ENCODE measurements at places on chromosomes 2 and 18.

- DNase-seq, result no peak
These were observed 86.4 kb downstream of the GCA start for GRCh38 chr2:162430323-162430722.

- DNase-seq, result no peak
These were observed 61.8 kb downstream of the COMMD1 start for GRCh38 chr2:61967262-61967661.

GRCh38 chr2:54613386-54613785 lies 110.1 kb upstream of the EML6 start:
- DNase-seq, result no peak

- no peak for DNase-seq
These were observed 26.3 kb downstream of the KIF3C start for GRCh38 chr2:25955869-25956535.

GRCh38 chr2:150280231-150280630 lies 207.2 kb downstream of the RND3 start:
- no peak for DNase-seq

GRCh38 chr18:26746826-26747475 lies 118.6 kb downstream of the AQP4 start:
- no peak for DNase-seq

DNA sequence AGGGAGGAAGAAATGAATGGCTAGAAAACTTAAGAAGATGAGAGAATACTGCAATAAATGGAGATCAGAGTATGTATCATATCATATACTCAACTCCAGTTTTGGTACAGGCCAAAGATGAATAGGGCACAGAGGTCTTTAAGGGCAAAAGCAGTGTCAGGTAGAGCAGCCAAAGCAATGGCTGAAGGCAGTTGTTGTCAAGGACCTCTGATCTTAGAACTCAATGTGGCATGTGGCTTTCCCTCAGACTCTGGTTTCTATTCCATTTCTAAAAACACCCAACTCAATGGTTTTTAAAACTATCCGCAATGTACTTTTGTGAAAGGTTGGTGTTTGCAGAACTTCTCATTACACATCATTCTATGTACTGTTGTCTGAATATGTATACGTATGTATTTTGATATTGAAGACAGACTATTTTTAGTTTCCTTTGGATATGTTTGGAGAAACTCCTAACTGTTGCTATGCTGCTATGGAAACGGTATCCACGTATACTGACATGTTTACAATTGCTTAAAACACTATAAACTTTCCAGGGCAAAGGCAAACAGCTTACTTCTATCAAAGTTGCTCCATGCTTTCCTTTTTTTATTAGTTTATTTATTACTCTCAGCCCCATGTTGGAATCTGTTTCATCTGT lies 58.1 kb upstream of the PELI1 start:
- no peak for DNase-seq

DNA sequence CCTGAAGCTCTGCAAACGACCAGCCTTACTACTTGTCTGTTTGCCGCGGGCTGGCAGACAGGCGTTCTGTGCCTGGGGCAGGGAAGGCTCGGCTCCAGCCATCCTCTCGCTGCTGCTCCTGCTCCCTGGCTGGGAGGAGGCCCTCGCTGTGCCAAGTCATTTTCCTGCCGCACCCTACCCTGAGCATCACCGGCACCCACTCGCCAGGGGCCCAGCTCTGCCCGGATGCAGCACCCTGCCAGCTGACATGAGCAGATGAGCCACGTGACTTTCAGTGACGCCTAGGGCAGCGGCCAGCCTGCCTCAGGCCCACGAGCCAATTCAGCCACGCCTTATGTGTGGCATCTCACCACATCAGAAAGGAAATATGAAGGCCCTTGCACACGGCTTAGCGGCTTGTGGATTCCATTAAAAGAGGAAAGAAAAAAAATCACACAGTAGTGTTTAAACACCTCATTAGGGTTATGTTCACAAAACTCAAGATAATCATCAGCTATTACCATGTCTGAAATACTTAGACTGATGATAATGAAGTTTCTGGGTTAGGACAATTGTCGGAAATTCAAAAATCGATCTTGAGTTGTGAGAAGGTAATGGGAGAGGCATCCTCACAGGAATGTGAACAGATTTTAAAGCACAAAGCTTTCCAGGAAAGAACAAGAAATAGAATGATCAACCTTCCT lies 250.5 kb downstream of the TWIST2 start:
- no peak for DNase-seq

GRCh38 chr2:111627256-111627655 lies 256.7 kb downstream of the ANAPC1 start:
- DNase-seq, result no peak

DNA sequence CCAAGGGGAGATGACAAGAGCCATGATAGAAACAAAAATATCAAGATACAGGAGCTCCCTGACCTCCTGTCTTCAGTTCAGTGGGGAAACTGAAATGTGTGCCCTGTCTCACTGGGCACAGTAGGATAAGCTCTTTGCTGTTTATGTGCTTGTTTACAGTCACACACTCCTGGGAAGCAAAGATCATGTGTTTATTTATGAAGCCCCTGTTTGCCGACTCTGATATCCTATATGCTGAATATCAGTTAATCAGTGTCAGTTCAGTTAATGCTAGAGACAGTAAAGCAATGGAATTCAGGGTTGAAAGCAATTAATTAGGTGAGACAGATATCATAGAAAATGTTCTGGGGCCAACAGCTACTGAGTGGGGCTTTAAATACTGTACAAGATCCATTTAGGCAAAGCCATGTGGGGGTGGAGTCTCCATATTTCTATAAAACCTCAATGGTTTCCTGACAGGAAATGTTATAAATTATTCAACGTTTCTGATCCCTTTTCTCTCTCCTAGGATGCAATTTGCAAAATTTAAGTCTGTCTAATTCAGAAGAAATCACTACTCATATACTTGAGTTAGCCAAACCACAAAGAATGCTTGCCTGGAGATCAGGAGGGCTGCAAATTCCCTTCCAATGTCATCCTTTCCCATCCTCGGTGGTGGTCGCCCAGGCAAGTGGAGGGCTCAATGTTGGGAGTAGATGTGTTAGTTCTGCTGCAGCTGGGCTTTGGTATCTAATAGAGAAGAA lies 551.3 kb downstream of the CMPK2 start:
- DNase-seq, result no peak

GRCh38 chr2:48148841-48149430 lies 242.6 kb upstream of the FBXO11 start:
- no peak for DNase-seq

GRCh38 chr18:27400001-27400400 lies 214.9 kb upstream of the CHST9 start:
- no peak for DNase-seq

DNA sequence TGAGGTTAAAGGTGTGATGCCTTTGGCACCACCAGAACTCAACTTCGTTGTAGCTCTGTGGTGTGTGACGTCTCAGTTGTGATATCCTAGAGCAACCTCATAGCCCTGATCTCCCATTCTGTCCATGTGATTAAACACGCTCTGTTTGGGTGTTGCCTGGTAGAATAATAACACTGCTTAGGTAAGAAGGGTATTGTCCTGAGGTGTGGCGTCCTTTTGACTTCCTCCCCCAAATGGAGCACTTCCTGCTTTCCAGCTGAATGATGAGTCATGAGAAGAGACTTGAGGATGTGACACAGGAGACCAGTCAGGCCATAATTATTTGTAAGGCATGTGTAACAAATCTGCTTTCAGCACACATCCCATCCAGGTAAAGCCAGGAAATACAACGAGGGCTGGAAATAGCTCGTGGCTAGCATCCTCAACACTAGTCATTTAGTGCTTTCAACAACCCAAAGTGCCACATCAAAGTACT lies 100.7 kb downstream of the RAPGEF4 start:
- no peak for DNase-seq

DNA sequence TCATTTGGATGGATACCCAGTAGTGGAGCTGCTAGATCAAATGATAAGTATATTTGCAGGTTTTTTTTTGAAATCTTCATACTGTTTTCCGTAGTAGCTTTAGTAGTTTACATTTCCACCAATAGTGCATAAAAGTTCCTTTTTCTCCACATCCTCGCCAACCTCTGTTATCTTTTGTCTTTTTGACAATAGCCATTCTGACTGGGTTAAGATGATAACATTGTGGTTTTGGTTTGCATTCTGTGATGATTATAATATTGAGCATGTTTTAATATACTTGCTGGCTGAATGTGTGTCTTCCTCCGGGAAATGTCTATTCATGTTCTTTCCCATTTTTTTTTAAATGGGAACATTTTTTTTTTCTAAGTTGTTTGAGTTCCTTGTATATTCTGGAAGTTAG lies 260.0 kb downstream of the GULP1 start:
- DNase-seq, result no peak

GRCh38 chr18:43863180-43863579 lies 585.9 kb upstream of the SYT4 start:
- DNase-seq, result no peak

DNA sequence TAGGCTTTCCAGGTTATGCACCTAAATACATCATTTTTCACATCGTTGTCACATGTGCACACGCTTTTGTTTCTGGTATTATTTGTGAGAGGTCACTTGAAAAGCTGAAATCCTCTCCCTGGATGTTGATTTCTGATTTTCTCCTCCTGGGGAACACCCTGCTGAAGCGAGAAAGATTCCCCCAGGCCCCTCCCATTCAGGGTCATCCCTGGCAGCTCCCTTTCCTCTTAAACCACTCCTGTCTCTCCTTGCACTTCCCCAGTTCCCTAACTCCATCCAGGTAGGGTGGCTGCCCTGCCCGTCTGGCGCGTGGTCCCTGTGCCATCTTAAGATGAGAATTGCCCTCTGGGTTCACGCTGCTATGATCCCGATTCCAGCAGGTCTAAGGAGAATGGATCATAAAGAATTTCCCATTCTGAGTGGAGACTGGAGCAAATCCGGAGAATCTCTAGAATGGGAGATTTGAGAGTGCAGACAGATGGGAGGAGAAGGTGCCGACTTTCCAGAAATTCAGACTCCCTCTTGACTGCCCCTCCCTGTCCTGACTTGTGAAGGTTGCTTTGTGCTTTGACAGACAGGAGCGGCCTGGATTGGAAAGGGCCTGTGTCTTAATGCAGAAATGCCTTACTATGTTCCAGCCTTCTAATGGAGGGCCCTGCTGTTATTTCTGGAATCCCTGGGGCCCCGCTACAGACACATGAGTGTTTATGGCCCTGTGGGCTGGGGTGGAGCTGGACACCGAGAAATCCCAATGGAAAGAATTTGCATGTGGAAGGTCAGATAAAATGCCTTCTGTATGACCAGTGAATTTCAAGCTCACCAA lies 1.3 kb upstream of the YWHAQ start:
- no peak for DNase-seq

DNA sequence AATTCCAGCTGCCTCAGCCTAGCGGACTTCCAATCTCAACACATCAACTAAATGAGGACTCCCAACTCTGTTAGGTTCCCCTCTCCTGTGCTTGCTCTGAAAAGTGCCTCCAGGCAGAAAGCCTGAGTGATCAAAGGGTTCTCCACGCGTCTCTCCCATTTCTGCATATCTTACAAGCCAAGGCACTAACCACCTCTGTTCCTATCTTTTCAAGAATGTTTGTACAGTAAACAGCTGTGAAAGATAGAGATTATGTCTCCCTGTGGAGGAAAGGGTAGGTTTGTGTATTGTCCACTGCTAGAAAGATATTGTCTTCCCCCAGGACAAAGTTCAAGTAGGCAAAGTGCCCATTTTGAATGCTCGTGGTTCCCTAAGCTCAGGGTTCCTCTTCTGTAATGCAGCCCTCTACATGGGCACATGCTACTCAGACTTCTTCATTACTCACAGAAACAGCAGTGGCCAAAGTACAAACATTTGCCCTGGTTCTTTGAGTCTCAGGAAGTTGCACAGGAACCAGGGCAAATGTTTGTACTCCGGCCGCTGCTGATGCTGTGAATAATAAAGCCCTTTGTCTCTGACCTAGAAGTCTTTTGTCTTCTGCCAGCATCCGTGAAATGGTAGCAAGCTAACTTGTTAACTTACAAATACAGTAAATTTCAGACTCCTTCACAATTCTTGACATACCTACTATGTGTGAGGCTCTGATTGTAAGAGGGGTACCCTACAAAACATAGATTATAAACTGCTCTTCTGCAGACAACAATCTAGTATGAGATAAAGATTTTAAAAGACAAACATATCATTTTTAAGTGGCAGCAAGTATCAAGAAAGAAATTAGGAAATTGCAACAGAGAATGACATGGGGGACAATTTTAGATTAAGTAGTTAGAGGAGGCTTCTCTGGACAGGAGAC lies 44.5 kb downstream of the PKDCC start:
- no peak for DNase-seq

DNA sequence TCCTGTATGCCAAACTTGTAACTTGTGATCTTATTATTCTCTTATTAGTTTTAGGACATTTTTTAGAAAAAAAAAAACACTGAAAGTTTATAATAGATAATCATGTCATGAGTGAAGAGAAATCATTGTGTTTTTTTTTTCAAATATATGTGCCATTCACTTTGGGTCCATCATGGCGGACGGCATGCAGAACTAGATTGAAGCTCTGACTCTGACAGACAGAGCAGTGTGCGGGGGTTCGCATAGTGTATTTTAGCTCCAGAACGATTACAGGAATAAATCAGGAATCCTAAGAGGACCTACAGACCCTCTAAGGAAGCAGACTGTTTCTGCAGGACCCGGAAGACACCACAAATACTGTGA lies 484.4 kb upstream of the REG3G start:
- no peak for DNase-seq

GRCh38 chr18:62778976-62779869 lies 63.9 kb downstream of the PHLPP1 start:
- no peak for DNase-seq

DNA sequence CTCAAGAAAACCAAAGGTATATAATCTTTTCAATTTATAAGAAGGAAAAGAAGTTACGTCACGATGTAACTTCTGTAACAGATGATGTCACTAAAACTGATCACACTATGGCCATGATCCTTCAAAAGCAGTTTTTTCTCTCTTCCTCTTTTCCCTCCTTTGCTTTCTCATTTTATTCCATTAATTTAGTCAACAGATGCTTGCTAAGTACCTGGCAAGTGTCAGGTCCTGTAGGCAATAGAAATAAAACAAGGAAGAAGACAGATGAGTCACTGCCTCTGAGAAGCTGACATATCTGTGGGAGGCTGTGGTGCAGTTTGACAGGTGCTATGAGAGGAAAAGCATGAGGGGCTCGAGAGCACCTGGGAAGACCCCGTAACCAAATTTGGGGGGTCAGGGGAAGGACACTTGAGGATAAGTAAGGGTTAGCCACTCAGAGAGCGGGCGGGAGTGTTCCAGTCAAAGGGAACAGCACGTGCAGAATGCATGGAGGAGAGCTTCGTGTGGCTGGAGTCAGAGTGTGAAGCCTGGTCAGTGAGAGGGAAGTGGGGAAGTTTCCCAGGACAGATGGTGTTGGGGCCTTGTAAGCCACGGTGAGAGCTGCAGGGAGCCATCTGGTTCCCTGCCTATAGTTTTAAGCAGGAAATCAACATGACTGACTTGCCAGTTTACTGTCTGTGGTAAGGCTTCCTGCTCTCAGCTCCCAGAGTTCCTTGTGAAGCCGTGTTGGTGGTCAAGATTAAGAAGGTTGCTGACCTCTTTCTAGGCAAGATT lies 198.8 kb upstream of the FOSL2 start:
- no peak for DNase-seq

DNA sequence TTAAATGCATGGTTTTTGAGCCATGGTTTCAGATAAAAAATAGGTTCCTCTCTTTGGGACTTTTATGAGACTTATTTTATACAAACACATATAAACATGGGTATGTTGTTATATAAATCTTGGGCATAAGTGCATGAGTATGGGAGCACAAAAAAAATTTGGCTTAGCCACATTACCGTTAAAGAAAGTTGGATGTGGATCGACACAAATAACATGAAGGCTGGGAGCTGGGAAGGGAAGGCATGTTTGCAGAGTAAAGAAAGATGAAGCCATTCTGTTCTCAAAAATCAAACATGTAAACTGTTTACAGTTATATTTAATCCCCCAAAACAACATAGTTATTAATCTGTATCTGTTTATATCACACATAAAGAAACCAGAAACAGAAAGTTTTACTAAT lies 313.8 kb downstream of the NRXN1 start:
- DNase-seq, result no peak
